ENCODE measurements at places on chromosomes 3 and 15. TPM values are rescaled to one million over a fixed set of nuclear protein-coding genes. Genes with fewer than 3 reads are reported as not detected.

The ROPN1B gene
- total RNA-seq = not detected

The DENND6A gene
- total RNA-seq = 38.4 TPM

The PP2D1 gene
- not detected for total RNA-seq

The CHRFAM7A gene
- total RNA-seq = 2.7 TPM

The MCTP2 gene
- total RNA-seq = 21.1 TPM

The SPTBN5 gene
- 1.2 TPM for total RNA-seq

The DCP1A gene
- total RNA-seq = 21.0 TPM

GRCh38 chr3:43024181-43024885, 45.2 kb downstream of the GASK1A start:
- H3K4me3 ChIP-seq = no peak overlapping the region
- H3K36me3 ChIP-seq = no peaks in the 10 kb centered on the region
- no peaks in the 10 kb centered on the region for H3K27me3 ChIP-seq
- H3K27ac ChIP-seq = no peak overlapping the region
- no peaks in the 10 kb centered on the region for H3K4me1 ChIP-seq
- no peak for DNase-seq

DNA sequence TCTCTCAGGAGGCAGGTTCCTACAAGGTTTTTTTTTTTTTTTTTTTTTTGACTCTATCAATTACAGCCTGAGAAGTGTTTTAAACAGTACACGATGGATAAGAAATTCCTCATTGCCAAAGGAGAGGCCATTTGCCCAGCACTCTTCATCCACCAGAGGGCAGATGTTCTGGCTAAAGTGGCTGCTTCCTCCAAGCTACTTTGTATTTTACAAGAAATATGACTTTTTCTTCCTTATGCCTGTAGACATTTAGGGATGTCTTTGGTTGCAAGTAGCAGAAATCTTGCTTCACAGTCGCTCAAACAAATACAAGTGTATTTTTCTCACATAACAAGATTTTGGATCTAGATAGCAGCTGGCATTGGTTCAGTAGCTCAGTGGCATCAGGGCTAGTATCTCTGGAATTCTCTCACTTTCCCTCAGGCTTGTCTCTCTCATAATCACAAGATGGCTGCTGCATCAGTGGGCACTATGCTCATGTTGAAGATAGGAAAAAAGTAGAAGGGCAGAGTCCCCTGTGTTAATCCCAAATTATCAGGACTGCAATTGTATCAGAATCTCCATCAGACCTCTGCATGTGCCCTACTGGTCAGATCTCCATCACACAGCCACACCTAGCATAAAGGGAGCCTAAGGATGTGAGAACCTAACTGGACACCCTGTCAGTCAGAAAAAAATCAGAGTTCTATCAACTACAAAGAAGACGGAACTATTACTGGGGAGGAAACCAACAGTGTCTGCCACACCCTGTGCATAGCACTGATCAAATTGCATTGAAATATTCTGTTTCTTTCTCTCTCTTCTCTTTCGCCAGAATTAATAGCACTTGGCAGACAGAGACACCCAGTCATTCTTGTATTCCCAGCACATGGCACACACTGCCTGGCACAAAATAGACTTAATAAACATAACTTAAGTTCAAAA, 138.9 kb upstream of the COL8A1 start:
- no peak overlapping the region for H3K4me3 ChIP-seq
- DNase-seq = no peak
- H3K36me3 ChIP-seq = no peaks in the 10 kb centered on the region
- no peaks in the 10 kb centered on the region for H3K4me1 ChIP-seq

GRCh38 chr3:138370321-138370720, 21.9 kb downstream of the MRAS start:
- H3K4me1 ChIP-seq = no peaks in the 10 kb centered on the region
- H3K4me3 ChIP-seq = no peak overlapping the region
- no peaks in the 10 kb centered on the region for H3K27me3 ChIP-seq
- no peak for DNase-seq
- H3K36me3 ChIP-seq = no peaks in the 10 kb centered on the region

- no peak overlapping the region for H3K27ac ChIP-seq
- no peak for DNase-seq
- H3K27me3 ChIP-seq = no peaks in the 10 kb centered on the region
- H3K4me3 ChIP-seq = no peak overlapping the region
- H3K4me1 ChIP-seq = no peaks in the 10 kb centered on the region
Observed at GRCh38 chr3:46706771-46707582, 5.8 kb downstream of the TMIE start.

DNA sequence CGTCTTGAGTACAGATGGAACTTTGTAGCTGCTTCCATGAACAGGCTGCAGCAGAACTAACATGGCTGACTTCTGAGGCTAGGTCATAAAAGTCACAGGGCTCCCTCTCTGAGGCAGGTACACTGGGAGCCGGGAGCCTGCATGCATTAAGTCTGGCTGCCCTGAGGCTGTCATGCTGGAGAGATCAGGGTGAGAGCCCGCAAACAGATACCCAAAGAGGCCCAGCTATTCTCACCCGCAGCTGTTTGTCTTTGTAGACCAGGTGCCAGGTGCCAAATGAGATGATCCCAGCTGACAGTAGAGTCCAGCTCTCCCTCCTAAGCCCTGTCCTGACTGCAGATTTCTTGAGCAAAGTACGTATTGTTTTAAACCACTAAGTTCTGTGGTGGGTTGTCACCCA, 8.6 kb upstream of the SLCO3A1 start:
- H3K27me3 ChIP-seq = no peaks in the 10 kb centered on the region
- no peak for DNase-seq
- no peaks in the 10 kb centered on the region for H3K36me3 ChIP-seq
- H3K27ac ChIP-seq = no peak overlapping the region
- H3K4me1 ChIP-seq = no peaks in the 10 kb centered on the region
- no peak overlapping the region for H3K4me3 ChIP-seq

DNA sequence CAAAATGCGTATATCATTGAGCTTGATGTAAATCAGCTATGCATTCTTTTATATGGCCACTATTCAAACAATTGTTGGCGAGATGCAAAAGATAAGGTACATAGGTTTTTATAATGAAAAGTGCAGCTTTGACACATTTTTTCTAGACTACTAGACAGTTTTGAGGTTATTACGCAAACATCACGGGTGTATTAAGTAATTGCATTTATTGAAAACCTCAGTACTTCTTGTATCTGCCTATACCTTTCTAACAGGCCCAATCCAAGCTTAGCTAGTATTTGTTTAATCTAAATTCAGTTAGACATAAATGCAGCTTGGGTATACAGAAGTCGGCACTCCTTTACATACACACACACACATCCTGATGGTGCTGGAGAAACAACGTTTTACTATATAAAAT, 2.7 kb downstream of the SPESP1 start:
- no peak overlapping the region for H3K27ac ChIP-seq
- H3K27me3 ChIP-seq = no peaks in the 10 kb centered on the region
- H3K4me3 ChIP-seq = no peak overlapping the region
- no peak for DNase-seq
- H3K4me1 ChIP-seq = no peaks in the 10 kb centered on the region

DNA sequence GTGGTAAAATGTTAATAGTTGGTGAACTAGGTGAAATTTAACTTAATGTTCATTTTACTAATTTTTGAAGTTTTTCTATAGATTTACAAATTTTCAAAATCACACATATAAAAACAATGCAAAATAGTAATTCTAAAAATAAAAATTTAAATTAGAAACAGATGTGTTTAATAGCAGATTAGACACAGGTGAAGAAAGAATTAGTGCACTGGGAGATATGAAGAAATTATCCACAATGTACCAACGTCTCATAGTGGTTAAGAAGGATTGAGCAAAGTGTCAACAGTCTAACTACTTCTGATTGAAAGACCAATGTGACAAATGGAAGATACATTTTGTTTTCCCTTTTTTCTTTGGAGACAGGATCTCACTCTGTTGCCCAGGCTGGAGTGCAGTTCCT, 26.5 kb downstream of the SPG11 start:
- H3K4me3 ChIP-seq = no peak overlapping the region
- no peak for DNase-seq
- H3K4me1 ChIP-seq = no peaks in the 10 kb centered on the region
- H3K36me3 ChIP-seq = peaks cover 6% of the 10 kb centered on the region

- no peaks in the 10 kb centered on the region for H3K4me1 ChIP-seq
- no peaks in the 10 kb centered on the region for H3K36me3 ChIP-seq
- H3K27ac ChIP-seq = no peak overlapping the region
- H3K4me3 ChIP-seq = no peak overlapping the region
- H3K27me3 ChIP-seq = no peaks in the 10 kb centered on the region
Observed at GRCh38 chr3:27147215-27147614, 222.0 kb downstream of the NEK10 start.

DNA sequence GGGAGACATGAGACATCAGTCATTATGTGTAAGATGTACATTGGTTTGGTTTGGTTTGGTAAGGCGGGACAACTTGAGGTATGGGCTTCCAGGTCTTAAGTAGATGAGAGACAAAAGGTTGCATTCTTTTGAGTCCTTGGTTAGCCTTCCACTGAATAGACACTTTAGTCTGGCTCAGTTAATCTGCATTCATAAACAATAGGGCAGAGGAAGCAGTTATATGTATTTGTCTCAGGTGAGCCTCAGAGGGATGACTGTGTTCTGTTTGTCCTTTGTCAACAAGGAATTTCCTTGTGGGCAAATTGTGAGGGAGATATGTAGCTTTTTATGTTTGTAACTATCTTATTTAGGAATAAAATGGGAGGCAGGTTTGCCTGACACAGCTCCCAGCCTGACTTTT, 50.4 kb downstream of the TCF12 start:
- no peak overlapping the region for H3K27ac ChIP-seq
- no peak overlapping the region for H3K4me3 ChIP-seq
- H3K4me1 ChIP-seq = no peaks in the 10 kb centered on the region
- no peaks in the 10 kb centered on the region for H3K27me3 ChIP-seq
- no peaks in the 10 kb centered on the region for H3K36me3 ChIP-seq

- no peaks in the 10 kb centered on the region for H3K4me1 ChIP-seq
- H3K27ac ChIP-seq = no peak overlapping the region
- H3K27me3 ChIP-seq = no peaks in the 10 kb centered on the region
Observed at GRCh38 chr15:55990998-55991397, 2.4 kb downstream of the NEDD4 start.

DNA sequence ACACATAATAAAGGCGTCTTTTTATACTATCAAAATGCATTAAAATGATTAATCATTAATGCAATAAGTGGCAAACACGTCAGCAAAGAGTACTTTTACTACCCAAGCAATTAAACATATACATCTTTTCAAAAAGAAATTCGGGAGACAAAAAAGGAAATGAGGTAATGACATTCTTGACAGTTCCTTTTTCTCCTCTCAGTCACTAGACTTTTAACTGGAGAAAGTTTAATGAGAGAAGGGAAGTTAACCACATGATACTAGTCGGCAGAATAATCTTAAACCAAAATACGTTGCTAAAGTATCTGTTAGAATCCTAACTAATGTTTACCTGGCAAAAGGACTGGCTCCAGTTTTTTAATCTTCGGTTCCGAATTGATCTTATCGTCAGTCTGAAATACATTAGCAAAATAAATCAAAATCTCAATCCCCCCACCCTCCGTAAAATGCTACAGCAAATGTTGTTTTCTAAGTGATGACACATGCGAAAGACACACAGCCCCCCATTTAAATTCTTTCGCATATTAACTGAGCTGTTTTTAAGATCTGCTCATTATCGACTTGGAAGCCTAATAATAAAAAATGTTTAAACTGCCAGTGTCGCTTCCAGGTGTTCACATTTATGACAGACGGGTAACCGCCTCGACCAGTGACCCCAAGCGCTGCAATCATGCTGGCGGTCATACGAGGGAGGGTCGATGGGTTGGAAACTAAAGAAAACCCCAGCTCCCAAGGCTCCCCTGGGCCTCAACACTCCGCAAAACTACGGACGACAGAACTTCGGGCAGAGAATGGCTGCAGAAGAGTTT, 778 bp downstream of the MTMR10 start:
- H3K27ac ChIP-seq = peak overlapping the region; percentile 90
- no peak for DNase-seq
- peak overlapping the region; percentile 98 for H3K4me3 ChIP-seq
- H3K36me3 ChIP-seq = peaks cover 3% of the 10 kb centered on the region

- peak overlapping the region; percentile 90 for H3K27ac ChIP-seq
- peaks cover 18% of the 10 kb centered on the region for H3K4me1 ChIP-seq
- no peaks in the 10 kb centered on the region for H3K27me3 ChIP-seq
Observed at GRCh38 chr3:128878556-128879124, 780 bp upstream of the ACAD9 start.

DNA sequence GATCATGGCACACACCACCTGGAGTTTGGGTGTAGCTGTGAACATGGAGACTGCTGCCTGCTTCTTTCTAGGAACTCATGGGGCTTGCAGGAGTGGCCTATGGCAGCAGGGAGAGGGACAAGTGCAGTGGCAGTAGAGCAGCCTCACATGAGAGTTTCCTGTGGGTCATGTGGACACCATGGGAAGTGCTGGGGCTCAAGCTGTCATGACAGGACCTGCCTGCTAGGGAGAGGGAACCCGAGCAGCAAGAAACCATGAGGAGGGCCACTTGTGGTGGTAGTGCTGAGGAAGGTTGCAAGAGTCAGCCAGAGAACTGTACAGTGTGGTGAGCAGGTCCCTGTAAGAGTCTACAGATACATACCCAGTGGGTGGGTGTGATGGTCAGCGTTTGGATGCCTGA, 73.8 kb upstream of the MRPS22 start:
- no peak overlapping the region for H3K4me3 ChIP-seq
- no peaks in the 10 kb centered on the region for H3K36me3 ChIP-seq
- H3K4me1 ChIP-seq = no peaks in the 10 kb centered on the region

GRCh38 chr3:63607716-63608115, 44.8 kb upstream of the SNTN start:
- H3K4me3 ChIP-seq = no peak overlapping the region
- DNase-seq = no peak
- no peak overlapping the region for H3K27ac ChIP-seq
- no peaks in the 10 kb centered on the region for H3K36me3 ChIP-seq
- H3K4me1 ChIP-seq = no peaks in the 10 kb centered on the region

DNA sequence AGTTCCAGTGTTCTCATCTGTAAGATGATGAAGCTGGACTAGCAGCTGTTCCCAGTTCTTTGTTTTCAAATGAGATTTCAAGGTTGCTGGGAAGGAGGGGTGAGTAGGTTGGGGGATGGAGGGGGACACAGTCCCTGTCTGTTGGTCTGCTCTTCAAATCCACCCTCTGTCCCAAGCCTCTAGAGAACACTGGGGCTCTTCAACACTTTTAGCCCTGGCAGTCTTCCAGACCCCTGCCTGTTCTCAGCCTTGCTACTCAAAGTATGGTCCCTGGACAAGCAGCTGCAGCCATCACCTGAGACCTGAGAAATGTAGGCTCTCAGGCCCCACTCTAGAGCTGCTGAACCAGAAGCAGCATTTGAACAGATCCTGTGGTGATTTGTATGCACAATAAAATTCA, 41.3 kb downstream of the NEK11 start:
- H3K36me3 ChIP-seq = no peaks in the 10 kb centered on the region
- DNase-seq = no peak
- H3K27ac ChIP-seq = no peak overlapping the region
- no peaks in the 10 kb centered on the region for H3K27me3 ChIP-seq
- no peak overlapping the region for H3K4me3 ChIP-seq
- H3K4me1 ChIP-seq = no peaks in the 10 kb centered on the region

GRCh38 chr3:27623085-27623753, 98.9 kb downstream of the EOMES start:
- H3K27me3 ChIP-seq = no peaks in the 10 kb centered on the region
- H3K4me1 ChIP-seq = peaks cover 6% of the 10 kb centered on the region
- H3K27ac ChIP-seq = peak overlapping the region; percentile 86
- H3K36me3 ChIP-seq = no peaks in the 10 kb centered on the region
